ENCODE measurements at places on chromosomes 13 and 19.

GRCh38 chr13:109704771-109705635 lies 81.4 kb downstream of the IRS2 start:
- peak; percentile 82 for DNase-seq

- DNase-seq = no peak
Measured at GRCh38 chr19:23969630-23970029, 54.9 kb downstream of the ZNF726 start.

- no peak for DNase-seq
Measured at GRCh38 chr19:2652504-2653099, 49.9 kb downstream of the GNG7 start.

GRCh38 chr19:37655301-37655688 lies at the start of gene ZFP30:
ZFP30 (minus strand) TSS chr19:37655465; CDS start chr19:37647822, 7,643 bp downstream.
- DNase-seq = peak; percentile 96

DNA sequence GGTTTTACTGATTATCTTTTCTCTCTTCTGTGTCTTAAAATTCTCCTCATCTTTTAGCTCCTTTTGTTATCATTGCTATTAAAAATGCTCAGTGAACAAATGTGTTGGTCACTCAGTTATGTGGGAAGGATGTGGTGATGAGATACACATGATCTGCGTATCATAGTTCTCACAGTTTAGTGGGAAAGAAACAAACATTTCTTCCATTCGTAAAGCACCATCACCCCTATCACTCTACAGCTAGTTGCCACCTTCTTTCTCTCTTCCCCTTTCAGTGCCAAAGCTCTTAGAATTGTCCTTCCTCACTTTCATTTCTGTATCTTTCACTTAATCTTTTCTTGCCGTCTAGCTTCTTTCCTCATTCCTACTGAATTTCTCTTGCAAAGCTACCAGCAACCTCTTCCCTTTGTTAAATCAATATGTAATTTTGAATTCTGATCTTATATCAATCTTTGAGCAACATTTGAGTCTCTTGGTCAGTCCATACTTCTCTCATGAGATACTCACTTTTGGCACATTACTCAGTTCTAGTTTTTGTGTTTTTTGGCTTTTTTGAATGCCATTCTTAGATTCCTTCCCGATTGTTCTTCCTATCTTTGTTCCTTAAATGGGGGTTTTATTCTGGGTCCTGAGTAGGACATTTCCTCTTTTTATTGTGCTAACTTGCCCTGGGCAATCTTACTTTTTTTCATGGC lies 122.3 kb downstream of the PCCA start:
- no peak for DNase-seq

DNA sequence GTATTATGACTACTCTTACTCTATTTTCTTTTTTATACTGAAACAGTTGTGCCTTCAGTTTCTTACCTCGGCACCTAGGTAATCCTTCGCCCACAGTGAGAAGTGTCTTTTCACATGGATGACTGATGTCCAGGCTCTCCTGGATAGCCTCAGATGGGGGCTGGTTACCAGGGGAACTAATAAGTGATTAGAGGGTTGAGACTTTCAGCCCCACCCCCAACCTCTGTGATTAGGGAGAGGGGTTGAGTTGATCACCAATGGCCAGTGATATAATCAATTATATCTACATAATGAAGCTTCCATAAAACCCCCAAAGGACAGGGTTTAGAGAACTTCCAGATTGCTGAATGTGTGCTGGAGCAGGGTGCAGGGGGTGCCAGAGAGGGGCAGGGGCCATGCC lies 43.0 kb upstream of the GPR183 start:
- no peak for DNase-seq

- no peak for DNase-seq
Measured at GRCh38 chr19:41307090-41307875, 2.7 kb upstream of the CCDC97 start.

- peak; percentile 70 for DNase-seq
Measured at GRCh38 chr19:35063940-35064818, 22.7 kb downstream of the HPN start.

- DNase-seq = no peak
Measured at GRCh38 chr13:32474999-32475792, 47.3 kb upstream of the N4BP2L1 start.

- DNase-seq = peak; percentile 99
Measured at GRCh38 chr19:47776568-47776967, 1.9 kb upstream of the SELENOW start.

DNA sequence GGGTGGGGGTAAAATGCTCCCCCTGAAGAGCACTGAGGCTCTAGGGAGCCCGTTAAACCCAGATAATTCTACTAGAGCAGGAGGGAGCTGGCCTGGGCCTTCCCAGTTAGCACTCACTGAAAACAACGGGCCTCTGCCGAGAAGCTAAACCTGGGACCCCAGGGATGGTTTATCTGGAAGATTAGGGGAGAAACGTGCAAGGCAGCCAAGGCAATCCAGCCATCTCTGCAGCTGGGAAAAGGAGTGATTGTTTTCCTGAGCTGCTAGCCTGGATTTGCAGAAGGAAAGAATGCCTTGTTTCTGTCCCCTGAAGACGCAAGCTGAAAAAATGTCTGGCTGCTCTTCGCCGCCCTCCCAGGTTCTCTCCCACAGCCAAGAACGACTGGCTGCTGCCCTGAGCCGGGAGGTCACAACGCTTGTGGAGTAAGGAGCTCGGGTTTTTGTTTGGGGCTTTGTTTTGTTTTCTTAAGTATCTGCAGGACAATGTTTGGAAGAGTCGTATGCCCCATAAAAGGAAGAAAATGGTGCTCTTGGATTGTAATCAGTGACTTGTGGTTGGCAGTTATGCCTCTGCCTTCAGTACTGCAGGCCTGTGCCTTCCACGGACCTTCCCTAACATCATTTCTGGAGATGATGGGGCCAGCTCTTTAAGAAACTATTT lies 31.5 kb downstream of the COL4A2 start:
- no peak for DNase-seq

- peak; percentile 65 for DNase-seq
Measured at GRCh38 chr19:52734331-52734892, 432 bp downstream of the ZNF611 start.

GRCh38 chr13:35957241-35957731 lies 173.9 kb downstream of the DCLK1 start:
- DNase-seq = no peak

DNA sequence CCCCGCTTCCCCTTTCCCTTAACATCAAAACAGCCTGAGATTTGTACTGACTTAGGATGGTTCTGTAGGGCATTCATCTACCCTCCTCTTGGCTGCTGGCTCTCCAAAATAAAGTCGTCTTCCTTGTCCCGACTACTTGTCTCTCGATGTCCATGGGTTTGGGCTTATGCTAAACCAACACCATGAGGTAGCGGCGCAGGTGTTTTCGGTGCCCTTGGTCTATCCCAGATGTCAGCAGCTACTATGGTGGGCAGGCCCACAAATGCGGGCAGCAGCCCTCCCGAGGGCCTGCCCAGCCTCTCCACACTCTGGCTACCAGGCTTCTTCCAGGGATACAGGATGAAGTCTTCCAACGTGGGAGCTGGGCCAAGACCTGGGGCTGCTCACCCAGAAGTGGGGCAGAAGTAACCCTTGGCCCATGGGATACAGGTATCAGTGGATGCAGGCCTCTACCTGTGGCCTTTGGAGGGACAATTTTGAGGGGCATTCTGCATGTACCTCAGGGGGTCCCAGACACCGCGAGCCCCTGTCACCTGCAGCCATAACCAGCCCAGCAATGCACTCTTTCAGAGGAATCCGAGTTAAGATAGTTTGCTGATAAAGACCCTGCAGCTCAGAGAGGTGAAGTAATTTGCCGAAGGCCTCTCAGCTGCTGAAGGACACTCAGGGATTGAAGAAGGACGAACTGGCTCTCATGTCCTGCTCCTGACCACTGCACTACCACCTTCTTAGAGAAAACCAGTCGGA lies 47.8 kb upstream of the VSTM2B start:
- DNase-seq = no peak

GRCh38 chr19:29665826-29666577 lies 741 bp downstream of the PLEKHF1 start:
- peak; percentile 30 for DNase-seq

Measured in DMS53 (cell line).